ENCODE measurements at places on chromosomes 11 and 22.

DNA sequence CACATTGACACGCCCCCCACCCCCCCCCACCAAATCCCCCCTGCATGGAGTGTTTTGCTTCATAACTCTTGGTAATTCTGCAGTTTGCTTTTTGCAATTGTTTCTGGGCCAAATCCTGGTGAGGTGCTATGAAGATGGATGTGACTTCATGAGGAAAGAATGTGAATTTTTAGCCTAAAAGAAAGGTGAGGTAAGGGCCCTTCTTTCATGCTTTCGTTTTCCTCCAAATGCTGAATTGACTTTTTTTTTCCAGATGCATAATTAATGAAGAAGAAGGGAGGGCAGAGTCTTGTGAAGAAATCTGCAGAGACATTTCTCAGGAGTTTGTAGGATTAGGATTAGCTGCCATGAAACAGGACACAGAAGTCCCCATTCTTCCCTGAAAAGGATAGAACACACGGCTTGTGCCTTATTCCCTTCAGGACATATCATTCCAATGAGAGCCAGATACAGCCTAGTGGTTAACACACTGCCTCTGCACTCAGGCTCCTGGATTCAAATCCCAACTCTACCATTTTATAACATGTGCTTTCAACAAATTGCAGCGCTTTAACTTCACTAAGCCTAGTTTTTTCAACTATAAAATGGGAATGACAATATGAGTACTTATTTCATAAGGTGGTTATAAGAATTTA, 19.6 kb upstream of the TBCEL start:
- DNase-seq = no peak

GRCh38 chr11:19499999-19500398, 212.6 kb upstream of the NAV2 start:
- no peak for DNase-seq

DNA sequence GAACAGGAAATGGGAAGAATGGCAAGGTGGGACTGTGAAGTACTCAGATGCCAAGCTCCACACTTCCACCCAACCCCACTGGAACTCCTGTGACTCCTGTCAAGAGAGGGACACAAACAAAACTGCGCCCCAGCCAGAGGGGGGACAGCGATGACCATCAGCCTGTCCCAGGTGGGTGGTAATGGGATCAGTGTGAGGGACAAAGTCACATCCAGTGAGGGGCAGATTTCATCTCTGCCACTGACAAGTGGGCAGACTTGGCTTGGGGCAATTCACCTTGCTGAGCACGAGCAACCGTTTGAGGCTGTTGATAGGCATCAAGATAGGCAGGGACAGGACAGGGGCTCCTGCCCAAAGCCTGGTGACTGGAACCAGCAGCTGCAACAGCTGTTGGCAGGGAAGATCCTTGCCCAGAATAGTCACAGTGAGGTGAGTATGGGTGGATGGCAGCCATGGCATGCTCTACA, 105.4 kb upstream of the PITPNB start:
- DNase-seq = no peak

DNA sequence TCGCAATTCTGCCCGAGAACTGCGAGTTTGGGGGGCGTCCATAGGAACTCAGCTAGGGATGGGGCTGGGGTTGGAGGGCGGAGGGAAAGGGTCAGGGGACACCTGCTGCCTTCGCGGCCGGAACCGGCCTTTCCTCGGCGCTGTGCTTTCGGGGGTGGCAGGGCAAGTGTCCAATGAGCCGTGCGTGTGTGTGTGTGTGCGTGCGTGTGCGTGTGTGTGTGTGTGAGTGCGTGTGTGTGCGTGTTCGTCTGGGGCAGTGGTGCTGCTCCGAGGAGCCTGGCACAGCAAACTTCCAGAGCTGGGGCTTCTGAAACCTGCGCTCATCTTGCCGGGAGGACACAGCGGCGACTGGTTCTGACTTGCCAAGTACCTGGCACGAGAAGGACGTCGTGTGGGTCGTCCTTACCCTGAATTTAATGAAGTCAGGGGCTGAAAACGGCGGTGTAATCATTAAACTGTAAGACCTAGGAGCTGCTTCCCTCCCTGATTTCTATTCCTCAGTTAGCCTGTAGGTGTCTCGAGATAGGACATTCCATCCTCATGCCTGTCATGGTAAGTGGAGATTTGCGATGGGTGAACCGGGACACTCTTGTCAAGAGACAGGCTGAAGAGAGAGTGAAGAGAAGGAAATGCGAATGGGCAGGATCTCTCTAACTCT, 27.0 kb upstream of the AMOTL1 start:
- DNase-seq = no peak

- no peak for DNase-seq
These were observed 3.3 kb downstream of the CD248 start for GRCh38 chr11:66313321-66314185.

DNA sequence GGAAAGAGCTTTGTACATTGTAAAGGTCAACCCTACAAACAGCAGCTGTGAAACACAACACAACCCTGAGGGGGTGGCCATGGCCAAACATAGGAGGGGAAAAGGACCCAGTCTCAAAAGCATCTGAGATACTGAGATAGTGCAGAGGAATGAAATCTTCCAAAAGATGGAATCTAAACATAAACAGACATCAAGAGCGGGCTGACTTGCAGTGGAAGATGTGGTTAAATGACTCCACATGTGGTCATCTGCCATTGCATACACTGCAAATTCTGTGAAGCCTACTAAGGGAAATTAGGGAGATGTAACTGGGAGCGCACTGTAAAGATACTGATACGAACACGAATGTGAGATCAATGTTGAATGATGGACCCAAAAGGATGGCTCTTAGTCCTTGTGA, 22.0 kb downstream of the BDNF start:
- no peak for DNase-seq

DNA sequence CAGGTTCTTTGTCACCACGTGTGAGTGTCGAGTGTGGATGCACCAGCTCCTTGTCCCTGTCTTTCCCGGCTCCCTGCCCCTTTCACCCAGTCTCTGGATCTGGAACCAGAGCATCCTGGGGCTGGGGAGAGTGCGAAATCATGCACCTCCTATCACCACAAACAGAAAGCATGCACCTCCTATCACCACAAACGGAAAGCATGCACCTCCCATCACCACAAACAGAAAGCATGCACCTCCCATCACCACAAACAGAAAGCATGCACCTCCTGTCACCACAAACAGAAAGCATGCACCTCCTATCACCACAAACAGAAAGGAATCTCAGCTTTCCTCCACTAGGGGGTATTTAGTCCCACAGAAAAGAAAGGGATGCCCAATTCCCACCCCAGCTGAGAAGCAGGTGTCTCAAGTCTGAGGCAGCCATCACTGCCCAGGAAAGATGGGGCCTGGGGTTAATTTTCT, 5.9 kb upstream of the GLB1L3 start:
- DNase-seq = no peak

DNA sequence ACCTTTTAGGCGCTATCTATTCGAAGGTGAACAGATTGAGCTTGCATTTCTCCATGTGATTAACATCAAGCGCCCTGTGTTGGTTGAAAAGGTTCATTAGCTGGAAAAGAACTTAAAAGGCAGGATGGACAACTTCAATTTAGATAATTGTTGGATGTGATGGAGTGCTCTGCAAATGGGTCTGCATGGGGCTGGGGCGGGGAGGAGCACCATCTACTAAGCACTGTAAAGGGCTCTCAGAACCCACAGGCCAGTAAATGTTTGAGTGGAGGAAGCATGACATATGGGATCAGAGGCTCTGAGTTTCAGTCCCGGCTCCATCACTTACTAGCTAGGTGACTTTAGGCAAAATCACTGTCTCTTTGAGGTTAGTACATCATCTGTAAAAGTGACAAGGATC, 28.2 kb downstream of the ARL14EP start:
- DNase-seq = no peak

DNA sequence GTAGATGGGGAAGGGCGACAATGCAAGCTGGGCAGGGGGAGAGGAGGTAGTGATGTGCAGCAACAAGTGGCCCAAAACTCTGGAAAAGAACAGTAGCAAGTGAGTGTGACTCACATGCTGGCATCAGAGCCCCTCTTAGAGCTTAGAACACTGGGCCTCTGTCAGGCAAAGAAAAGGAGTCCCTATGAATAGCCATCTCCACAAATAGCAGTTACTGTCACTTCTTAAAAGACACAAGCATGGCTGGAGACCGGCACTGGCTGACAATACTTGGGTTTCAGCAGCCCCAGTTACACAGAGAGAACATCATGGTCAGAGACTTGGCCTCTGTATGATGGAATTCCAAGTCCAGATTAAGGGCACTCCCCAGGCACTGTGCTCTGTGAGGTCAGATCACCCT, 58.2 kb downstream of the PRCP start:
- DNase-seq = no peak

- no peak for DNase-seq
These were observed 81.9 kb downstream of the UVRAG start for GRCh38 chr11:75896843-75897419.

GRCh38 chr11:76810151-76810853, 27.1 kb downstream of the TSKU start:
- DNase-seq = no peak

DNA sequence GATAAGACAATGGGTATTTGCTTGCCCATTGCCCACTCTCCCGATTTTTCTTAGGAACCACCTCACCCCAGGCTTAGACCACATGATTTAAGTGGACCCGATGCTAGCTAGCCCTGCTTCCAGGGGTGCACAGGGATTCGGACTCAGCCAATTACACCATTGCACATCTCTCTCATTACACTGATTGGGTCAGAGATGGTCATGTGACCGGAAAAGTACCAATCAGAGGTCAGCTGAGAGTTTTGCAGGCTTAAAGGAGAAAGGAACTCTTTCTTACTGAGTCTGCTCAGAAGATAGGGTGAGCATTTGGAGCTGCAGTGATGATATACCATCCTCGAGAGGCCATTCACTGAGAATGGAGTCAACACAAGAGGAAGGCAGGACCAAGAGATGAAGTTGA, 12.2 kb upstream of the ANKK1 start:
- DNase-seq = no peak

GRCh38 chr11:99687320-99687719, 666.6 kb downstream of the CNTN5 start:
- DNase-seq = no peak
